ENCODE measurements at places on chromosomes 16 and 17.

DNA sequence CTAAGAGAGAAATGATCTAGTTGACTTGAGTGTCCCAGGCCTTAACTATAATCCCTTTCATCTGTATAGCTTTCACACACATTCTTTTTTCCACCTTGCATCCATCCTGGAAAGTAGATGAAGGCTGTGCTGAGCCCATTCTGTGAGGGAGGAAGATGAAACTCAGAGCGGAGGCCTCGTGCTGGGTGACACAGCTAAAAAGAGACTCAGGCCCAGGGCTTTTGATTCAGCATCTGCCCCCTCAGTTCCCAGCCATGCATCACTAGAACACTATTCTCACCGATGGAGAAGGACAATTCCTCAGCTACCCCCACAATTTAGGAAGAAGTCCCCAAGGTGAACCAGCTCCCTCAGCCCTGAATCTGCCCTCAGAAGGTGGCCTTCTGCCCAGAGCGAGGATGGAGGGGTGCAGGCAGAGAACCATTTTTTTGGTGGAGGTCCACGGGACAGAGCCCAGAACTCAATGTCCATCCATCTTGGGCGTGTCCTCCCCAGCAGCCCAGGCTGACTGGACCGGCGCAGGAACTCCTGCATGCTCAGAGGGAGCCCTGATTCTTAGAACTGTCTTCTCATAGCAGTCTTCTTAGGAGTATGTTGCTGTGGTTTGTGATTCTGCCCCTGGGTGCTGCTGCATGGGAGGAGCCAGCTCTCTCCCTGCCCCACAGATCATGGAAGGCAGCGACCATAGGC lies 5.8 kb upstream of the MYCBPAP start:
- DNase-seq, result no peak

GRCh38 chr16:68062910-68063393 lies 22.2 kb upstream of the NFATC3 start:
- no peak for DNase-seq

DNA sequence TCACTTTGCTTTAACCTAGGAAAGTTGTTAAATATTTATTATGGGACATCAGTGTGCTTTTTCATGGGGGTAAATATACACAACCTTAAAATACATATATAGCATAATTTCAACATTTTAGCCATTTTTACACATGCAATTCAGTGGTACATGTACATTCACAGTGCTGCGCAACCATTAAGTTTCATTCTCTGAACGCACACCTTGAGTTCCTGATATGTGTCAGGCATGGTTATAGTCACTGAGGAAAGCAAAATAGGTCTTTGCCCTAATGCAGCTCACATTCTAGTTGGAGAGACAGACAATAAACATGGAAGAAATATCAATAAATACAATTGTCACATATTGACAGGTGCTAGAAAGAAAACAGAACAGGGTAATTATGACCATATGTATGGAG lies 12.8 kb upstream of the CNEP1R1 start:
- DNase-seq, result no peak

DNA sequence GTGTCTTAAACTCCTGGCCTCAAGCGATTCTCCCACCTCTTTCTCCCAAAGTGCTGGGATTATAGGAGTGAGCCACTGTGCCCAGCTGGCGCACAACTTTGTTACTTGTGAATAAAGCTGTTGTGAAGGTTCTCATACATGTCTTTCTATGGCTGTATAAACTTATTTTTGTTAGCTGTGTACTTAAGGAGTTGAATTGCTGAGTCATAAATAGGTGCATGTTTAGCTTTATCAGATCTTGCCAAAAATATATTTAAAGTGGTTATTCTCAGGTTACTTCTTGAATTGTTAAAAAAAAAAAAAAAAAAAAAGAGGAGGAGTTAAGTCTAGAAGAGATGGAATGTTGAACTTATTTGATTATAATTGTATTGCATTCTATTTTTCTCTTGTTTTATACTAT lies 47.6 kb upstream of the IRX3 start:
- no peak for DNase-seq

DNA sequence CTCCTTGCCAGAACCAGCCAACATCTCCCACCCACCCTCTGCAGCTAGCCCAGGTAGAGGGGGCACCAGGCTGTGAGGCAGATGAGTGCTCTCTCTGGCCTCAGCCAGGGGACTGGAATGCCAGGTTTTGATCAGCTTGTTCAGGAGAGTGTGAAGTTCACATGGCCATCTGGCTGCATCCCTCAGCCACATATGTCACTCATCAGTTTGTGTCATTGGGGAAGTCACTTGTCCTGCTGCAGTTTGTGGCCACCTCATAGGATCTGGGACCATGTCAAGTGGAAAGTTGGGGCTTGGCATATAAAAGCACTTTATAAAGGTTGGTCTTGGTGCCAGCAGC lies 147.6 kb downstream of the SOCS1 start:
- no peak for DNase-seq

GRCh38 chr17:6666077-6666521 lies 14.5 kb downstream of the C17orf100 start:
- DNase-seq, result no peak

- no peak for DNase-seq
Observed at GRCh38 chr17:74386386-74386785, 19.1 kb downstream of the GPR142 start.
